ENCODE measurements at places on chromosomes 12 and 14. TPM values are rescaled to one million over a fixed set of nuclear protein-coding genes. Genes with fewer than 3 reads are reported as not detected.

HOXC11 gene
- total RNA-seq, result not detected

MYO1H gene
- total RNA-seq, result 0.16 TPM

DIO2 gene
- total RNA-seq, result 2.2 TPM

CLEC12A gene
- 1.9 TPM for total RNA-seq

PLEK2 gene
- 3.4 TPM for total RNA-seq

DNM1L gene
- total RNA-seq, result 46.1 TPM

GRCh38 chr12:12724421-12725085 is 7.4 kb downstream of the CDKN1B start:
- no peak for DNase-seq

DNA sequence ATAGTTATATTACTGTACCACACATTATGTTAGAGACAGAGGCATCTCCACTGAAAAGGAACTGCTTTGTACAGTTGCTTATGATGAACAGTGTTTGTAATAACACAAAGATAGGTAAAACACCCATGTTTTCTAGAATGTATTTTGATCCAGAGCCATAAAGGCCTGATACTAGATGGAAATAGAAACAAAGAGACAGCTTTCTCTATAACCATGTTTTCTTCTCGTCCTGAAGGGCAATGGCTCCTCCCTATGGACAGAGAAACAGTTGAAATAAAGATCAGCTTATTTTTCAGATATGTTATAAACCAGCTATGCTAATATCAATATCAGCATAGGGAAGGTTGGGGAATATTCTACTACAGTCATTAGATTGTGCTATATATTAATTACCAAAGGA is 109.2 kb downstream of the ATXN7L3B start:
- DNase-seq, result no peak

DNA sequence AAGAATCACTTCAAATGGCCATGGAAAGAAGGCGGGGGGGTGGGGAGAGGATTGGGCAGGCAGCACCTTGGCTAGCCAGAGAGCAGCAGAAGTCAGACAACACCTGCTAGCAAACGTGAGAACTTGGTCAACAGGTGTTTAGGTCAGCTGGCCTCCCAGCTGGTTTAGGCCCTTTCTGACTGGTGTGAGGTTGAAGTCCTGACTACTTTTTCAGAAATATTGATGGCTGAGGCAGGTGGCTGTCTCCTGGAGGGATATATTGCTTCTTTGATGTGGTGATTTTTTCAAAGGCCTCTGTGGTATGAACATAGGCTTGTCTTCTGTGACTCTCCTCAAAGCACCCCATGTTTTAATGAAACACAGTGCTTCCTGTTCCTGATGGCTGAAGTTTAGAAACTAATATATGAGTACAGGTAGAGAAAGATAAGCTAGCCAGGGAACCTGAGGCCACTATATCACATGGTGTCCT is 238.2 kb upstream of the SSTR1 start:
- no peak for DNase-seq

GRCh38 chr12:26680727-26681455 is 152.1 kb downstream of the ITPR2 start:
- DNase-seq, result no peak

GRCh38 chr12:48934312-48934706 is 9.0 kb upstream of the FKBP11 start:
- DNase-seq, result no peak

- DNase-seq, result no peak
Observed at GRCh38 chr12:124604264-124604680, 36.9 kb upstream of the NCOR2 start.

DNA sequence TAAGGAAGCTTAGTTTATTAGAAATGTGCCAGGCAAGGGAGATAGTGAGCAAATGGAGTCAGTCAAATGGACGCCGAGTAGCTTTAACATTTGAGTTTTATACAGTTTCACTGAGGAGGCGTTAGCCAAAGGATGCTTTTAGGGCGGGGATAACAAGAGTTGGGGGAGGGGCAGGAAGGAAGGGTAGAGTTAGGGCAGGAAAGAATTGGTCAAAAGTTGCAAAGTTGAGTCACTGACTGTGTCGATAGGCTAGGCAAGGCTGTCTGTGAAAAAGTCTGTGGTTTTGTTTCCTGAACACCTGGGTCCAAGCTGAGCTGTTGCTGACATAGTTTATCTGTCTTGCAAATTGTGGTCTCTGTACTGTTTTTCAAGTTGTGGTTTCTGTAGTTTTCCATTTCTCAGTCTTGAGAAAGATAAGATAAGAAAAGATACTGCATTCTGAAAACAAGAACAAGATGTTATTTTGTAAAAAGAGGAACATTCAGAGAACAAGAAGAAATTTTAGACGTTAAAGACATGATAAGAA is 62.6 kb upstream of the RESF1 start:
- DNase-seq, result peak; percentile 34

DNA sequence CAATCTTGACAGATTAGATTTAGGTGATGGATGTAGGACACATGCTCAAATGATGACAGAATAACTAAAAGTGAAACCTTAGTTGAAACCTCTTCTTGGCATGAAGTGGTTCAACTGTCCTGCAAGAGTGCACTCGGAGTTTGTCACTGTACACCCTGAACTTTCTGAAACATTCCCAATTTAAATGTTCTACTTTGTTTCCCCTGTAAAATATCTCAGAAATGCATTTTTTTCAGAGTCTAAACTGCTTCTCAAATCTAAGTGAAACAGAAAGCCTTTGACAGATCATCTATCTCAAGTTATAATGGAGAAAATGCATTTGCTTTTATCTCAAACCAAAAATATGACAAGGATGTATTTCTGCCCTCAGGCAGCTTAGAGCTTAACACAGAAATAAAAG is 66.0 kb downstream of the BHLHE41 start:
- no peak for DNase-seq

DNA sequence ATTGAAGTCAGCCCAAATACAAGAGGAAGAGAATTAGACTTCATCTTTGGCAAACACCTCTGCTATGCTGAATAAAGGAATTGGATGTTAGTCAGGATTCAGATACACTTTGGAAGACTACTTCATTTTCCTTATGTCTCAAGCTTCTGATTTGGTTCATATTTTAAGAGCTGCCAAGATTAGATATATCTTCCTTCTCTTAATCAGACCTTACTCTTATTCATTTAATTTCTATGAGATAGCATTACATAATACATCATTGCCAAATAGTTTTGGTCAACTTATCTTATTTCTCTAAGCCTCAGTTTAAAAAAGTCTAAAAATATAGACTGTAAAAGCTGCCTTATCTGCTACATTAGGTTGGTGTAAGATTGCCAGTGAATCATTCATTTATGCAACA is 330.6 kb upstream of the NAV3 start:
- DNase-seq, result no peak

DNA sequence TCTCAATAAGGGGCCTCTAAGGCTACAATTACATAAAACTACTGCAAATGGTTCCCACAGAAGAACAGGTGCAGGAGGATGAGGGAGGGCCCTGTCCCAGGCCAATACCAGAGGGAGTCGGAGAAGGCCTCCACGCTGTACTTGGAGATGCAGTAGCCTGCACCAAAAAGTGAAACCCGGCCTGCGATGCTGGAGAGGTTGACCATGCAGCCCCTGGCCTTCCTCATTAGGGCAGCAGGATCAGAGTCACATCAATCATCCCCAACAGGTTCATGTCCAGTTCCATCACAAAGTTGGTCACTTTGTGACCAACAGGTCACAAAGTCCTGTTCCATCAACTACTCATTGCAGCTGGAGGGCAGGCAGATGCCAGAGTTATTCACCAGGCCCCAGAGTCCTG is 23.0 kb downstream of the ZBTB39 start:
- DNase-seq, result no peak

DNA sequence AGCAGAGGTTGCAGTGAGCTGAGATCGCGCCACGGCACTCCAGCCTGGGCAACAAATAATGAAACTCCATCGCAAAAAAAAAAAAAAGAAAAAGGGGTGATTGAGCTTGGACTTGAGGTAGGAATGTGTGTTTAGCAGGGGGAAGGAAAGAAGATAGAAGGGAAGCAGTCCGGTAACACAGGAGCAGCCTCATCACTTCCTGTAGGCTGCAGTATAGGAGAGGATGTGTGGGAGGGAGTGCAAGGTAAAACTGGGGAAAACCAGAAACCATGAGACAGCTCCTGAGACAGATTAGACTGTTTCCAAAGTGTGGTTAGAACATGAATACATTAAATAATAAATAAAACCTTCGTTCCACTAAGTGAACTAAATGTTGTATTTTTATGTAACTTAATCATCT is 49.2 kb downstream of the FGD4 start:
- DNase-seq, result no peak

DNA sequence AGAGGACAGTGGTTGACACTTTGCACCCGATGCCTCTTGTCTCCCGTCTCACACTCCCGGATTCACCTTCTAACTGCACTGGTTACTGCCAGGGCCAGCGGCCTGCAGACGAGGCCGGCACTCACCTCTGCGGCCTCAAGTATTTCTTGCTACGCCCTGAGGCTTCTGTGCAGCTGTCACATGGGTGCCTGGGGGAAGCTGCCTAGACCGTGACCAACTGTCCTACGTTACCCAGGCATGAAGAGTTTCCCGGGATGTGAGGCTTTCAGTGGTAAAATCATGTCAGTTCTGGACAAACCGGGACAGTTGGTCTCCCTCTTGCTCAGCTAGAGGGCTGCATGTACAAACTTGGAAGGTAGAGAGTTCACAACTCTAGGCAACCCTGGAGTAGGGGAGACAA is 274.5 kb downstream of the GLT1D1 start:
- DNase-seq, result no peak

GRCh38 chr12:103780992-103781391 is 60.0 kb downstream of the NT5DC3 start:
- no peak for DNase-seq

All from breast epithelium (tissue), 4 donors.